ENCODE measurements at places on chromosomes 6 and 20.
A peak's percentile ranks its signal among the peaks of the same experiment; 100 is the strongest.

DNA sequence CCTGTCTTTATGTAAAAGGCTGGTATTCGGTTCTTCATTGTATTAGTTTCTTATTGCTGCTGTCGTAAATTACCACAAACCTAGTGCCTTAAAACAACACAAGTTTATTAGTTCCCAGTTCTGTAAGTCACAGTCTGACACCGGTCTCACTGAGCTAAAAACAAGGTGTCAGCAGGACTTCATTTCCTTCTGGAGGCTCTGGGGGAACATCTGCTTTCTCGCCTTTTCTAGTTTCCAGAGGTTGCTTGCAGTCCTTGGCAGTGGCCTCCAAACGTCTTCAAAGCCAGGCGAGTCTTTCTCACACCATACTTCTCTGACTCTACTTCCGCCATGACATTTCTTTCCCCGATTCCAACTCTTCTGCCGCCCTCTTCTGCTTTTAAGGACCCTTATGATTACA is 43.0 kb upstream of the ZFAND3 start:
- DNase-seq, result no peak

DNA sequence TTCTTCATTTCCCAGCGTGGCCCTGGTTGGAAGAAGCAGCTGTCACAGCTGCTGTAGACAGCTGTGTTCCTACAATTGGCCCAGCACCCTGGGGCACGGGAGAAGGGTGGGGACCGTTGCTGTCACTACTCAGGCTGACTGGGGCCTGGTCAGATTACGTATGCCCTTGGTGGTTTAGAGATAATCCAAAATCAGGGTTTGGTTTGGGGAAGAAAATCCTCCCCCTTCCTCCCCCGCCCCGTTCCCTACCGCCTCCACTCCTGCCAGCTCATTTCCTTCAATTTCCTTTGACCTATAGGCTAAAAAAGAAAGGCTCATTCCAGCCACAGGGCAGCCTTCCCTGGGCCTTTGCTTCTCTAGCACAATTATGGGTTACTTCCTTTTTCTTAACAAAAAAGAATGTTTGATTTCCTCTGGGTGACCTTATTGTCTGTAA is 292.7 kb downstream of the ESR1 start:
- peak; percentile 77 for DNase-seq

DNA sequence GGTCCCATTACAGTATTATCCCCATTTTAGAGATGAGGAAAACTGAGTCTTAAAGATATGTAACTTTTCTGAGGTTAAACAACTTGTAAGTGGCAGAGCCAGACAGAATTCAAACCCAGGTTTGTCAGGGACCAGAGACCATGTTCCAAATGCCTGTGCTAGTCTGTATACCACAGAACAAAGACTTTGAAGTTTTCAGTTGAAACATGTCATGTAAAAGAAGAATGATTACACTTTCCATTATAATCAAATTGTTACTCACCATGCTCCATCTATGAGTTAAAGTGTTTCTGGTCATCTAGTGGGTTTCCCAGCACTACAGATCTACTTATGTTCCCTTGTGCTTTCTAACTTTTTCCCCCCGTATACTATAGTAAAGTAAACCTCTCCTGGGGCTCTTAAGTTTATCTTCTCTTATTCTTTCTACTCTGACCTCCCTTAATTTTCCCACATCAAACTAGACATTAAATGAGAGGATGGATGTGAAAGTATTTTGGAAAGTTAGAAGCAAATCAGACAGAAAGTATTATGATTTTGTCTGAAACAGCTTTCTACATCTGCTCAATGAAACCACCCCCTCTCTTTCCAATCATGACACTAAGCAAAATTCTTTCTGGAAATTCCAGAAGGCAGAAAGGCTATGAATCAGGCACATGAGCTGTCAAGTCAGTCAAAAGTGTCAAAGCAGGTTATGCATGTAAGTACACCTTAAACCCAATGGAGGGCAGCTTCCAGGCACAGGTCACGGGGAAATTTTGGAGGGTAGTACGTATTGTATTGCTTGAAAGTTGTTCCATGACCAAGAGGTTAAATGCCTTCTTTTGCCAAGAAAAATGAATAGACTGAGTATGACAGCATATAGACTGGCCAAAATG is 132.7 kb upstream of the MAP3K7 start:
- no peak for DNase-seq

- no peak for DNase-seq
Measured at GRCh38 chr6:158807515-158808441, 11.4 kb downstream of the EZR start.

DNA sequence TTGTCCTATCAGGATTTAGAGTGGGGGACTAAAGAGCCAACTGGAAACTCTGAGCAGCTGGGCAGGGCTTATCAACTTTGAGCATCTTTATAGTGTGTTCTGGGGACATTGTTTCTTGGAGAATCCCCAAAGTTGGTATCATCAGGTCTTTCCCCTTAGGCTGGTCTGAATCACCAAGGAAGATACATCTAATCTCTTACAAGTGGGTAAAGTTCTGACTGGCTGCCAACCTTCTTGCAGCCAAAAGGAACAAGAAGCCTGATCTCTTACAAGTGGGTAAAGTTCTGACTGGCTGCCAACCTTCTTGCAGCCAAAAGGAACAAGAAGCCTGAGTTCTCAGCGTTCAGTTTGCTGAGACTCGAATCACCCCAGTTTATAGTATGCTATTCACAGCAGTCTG is 1.6 kb upstream of the MED23 start:
- DNase-seq, result no peak

- peak; percentile 38 for DNase-seq
Measured at GRCh38 chr20:36384022-36384619, 78.0 kb downstream of the DLGAP4 start.

DNA sequence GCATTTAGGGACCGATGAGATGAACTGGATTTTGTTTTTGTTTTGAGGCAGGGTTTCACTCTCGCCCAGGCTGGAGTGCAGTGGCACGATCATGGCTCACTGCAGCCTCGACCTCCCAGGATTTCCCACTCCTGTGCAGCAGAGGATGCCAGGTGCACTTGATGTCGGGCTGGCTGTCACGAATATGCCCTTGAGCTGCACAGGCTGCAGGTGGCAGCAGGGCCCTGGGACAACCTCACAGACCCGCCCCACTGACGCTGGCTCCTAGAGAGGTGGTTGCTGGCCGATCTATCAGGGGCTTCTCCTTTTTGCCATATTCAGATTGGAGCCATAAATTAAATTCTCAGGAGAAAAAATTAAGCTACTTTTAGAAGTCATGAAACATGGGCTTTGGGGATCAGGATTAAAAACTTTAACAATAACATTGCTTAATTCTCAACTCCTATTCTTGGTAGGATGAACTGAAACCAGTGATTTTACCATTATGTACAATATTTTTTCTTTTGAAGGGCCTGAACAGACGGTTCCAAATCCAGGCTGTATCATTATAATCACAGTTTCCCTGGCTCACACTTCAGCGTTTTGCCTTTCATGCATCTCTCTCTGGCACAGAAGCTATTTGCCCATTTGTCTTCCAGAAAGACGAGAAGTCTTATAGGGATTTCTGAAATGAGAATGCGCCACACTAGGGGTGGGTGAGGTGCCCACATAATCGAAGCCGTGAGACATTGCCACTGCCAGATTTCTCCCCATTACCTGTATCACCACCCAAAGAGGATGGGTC is 32.4 kb downstream of the NQO2 start:
- DNase-seq, result no peak

DNA sequence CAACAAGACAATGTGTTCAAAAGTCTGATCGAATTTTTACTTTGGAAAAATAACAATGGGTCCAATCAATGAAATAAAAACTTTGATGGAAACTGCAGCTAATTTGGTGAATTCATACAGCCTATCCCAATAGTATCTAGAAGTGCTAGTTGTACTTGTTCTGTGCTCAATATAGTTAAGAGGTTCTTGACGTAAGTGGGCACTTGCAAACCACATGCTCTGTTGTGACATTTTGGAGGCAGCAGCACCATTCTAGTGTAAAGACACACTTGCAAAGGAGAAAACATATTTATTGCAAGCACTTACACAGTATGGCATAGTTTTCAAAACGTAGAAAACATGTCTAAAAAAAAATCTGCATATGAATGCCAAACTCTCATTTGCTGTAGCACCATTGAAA is 6.7 kb upstream of the KLHL31 start:
- no peak for DNase-seq

DNA sequence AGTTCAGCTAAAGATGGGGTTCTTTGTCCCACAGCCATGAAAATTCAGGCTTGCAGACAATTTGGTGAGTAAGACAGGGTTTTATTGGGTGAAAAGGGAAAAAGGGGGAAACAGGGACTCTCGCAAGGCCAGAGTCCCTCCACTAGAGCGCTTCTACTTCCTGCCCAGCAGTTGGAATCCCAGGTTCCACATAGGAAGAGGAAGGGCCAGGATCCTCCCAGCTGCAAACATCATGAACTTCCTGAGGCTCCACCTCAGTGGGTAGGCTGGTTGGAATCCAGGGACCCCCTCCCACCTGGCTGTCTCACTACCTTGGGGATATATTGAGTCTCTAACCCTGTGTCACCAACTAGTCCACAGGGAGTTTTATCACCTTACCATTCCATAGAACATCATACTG is 39.5 kb upstream of the PRSS16 start:
- no peak for DNase-seq

GRCh38 chr6:159646733-159647132 is 46.3 kb downstream of the SOD2 start:
- peak; percentile 43 for DNase-seq

- DNase-seq, result no peak
Measured at GRCh38 chr6:166541366-166541765, 45.1 kb downstream of the RAMACL start.

GRCh38 chr6:124613031-124613430 is 349.2 kb upstream of the RNF217 start:
- no peak for DNase-seq

- no peak for DNase-seq
Measured at GRCh38 chr6:17987447-17987696, at the start of gene KIF13A. TSS of gene KIF13A (minus strand) at chr6:17987635. CDS start at chr6:17987463, 172 bp downstream.

DNA sequence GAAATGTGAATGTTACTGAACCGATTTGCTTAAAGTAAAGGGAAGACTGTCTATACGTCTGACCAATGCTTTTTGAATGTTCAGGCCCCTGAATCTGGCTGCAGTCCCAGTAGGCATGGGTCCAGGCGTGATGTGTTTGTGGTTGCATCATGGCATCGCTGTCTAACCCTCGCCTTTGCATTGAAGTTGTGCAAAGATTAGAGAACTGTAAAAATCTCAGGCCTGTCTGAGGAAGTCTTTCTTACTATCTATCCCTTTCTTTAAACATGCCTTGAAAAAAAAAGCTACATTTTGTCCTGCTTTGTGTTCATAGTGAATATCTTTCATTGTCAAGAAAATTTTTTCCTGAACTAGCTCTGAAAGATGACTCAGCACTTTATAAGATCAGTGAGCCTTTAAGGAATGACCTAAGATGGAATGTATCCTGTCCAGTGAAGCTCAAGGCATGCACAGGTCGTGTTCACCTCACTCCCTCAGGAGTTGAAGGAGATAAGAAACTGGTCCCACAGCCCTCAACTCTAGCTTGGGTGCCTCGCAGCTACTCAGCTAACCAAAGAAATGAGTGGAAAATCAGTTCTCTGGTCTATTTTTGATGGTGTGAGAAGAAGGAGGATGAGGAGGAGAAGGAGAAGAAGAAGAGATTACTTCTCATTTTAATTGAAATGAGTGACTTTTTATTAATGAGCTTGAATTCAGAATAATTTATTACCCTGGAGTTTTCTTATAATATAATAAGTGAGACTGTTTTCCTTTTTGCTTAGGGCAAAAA is 48.6 kb downstream of the TPD52L1 start:
- peak; percentile 94 for DNase-seq

GRCh38 chr20:44678242-44678641 is 26.7 kb upstream of the ADA start:
- no peak for DNase-seq

GRCh38 chr6:14271789-14272736 is 154.5 kb downstream of the CD83 start:
- peak; percentile 10 for DNase-seq

- DNase-seq, result no peak
Measured at GRCh38 chr20:60269573-60270162, 311.4 kb downstream of the CDH26 start.

DNA sequence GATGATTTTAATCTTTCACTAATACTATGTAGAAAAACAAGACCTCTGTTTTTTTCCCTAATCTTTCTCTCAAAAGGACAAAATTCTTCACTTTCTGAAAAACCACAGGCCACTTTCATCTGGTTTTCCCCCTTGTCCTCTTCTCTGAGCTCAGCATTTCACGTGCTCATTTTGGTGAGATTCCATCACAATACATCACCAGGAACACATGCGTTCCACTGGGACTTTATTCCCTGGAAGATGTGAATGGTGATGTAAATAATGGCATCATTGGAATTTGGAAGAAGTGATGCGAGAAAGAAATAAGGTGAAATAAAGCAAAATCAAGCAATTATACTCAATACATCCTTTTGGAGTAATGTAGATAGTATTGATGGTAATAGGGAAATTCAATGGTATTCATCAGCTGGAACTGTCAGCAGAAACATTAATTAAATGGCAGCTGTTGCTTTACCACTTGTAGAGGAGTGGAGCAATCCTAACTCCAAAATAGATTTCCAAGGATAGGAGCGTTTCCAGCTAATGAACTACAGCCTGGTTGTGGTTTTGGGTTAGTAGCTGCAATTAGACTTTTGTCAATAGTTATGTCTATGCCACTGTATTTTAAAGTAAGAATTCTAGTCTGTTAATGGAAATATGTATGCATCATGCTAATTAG is 11.5 kb downstream of the FILIP1 start:
- DNase-seq, result peak; percentile 94

GRCh38 chr6:37115236-37115895 is 54.6 kb upstream of the PIM1 start:
- peak; percentile 89 for DNase-seq

GRCh38 chr20:14727485-14728150 is 390.2 kb upstream of the FLRT3 start:
- DNase-seq, result no peak

- no peak for DNase-seq
Measured at GRCh38 chr6:155648301-155648700, 192.7 kb upstream of the NOX3 start.

DNA sequence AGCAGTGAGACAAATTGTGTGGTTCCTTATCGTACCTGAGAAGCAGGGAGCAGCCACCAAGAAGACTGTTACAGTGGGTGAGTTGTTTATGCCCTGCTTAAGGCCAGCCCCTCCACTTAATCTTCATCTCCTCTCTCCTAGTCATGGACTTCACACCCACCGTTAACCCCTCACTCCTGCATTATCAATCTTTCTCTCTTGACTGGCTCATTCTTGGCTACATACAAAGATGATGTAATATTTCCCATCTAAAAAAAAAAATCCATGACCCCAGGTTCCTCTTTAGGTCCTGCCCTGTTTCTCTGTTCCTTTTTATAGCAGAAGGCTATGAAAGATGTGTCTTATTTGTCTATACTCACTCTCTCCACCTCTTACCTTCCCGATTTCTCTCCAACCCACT is 72.4 kb downstream of the SHLD1 start:
- no peak for DNase-seq
